ENCODE measurements at places on chromosomes 12 and 14.
A peak's percentile ranks its signal among the peaks of the same experiment; 100 is the strongest.

GRCh38 chr14:54761835-54762234 is 140.8 kb downstream of the GCH1 start:
- no peaks in the 10 kb centered on the region for H3K4me1 ChIP-seq
- DNase-seq, result no peak
- H3K27ac ChIP-seq, result no peak overlapping the region

DNA sequence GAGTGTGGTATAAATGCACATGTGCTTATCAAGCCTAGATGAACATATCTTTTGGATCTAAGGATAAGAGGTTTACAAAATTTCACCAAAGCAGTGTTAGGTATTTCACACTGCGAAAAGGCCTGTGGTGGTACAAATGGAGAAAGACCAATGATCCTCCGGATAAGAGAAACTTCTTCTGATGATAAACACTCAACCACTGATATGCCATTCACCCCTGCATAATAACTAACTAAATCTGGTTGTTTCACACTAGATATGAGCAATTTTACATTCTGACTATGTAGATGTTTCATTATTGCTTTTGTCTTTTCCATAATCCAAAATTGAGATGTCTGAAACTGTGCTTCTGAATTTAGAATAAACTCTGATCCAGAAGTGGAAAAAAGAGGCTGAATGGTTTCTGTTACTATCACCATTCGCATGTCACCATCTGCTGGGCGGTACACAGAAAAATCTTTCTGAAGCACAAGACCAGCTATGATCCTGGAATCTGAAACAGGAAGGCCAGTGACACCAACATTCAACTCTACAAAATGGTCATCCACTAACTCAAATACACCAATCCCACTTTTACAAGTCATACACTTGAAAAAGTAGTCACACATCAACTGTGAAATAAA is 1.3 kb downstream of the BBS10 start:
- no peak for DNase-seq
- H3K27ac ChIP-seq, result peak overlapping the region; percentile 37
- H3K27me3 ChIP-seq, result no peaks in the 10 kb centered on the region
- H3K4me3 ChIP-seq, result peak overlapping the region; percentile 87
- H3K4me1 ChIP-seq, result no peaks in the 10 kb centered on the region

DNA sequence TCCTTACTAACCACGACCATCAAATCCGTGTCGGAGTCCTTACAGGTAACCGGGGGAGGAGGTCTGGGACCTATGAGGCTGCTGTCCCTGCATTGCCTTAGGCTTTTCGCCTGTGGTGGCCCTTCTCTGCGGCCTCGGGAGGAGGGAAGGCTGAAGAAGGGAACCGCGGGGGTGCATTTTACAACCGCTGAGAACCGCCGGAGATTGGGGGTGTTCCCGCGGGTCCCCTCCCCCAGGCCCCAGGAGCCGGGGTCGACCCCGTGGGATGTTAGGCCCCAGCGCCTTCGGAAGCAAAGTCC is 549 bp downstream of the GPHN start:
- no peak for DNase-seq
- peak overlapping the region; percentile 79 for H3K27ac ChIP-seq
- no peaks in the 10 kb centered on the region for H3K36me3 ChIP-seq
- no peaks in the 10 kb centered on the region for H3K27me3 ChIP-seq
- no peaks in the 10 kb centered on the region for H3K4me1 ChIP-seq

DNA sequence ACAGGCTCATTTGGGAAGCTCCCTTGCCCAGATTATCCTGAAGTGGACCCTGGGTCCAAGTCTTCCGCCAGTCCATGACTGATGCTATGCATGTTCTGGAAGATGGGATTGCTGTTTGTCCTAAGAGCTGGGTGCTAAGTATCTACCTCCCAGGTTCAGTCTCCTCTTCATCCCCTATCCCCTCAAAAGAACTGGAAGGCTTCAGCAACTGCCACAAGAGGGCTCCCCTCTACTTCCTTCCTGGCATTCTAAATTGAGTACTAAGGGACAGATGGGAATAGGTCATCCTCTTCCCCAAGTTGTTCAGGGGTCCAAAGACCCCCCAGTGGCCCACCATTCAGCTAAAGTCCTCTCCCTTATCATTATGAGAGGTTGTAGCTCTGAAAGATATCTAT is 9.0 kb upstream of the FKBP11 start:
- H3K27me3 ChIP-seq, result no peaks in the 10 kb centered on the region
- no peaks in the 10 kb centered on the region for H3K4me1 ChIP-seq
- DNase-seq, result no peak
- no peak overlapping the region for H3K27ac ChIP-seq
- no peaks in the 10 kb centered on the region for H3K36me3 ChIP-seq

- no peaks in the 10 kb centered on the region for H3K27me3 ChIP-seq
- H3K4me1 ChIP-seq, result no peaks in the 10 kb centered on the region
- DNase-seq, result no peak
- no peak overlapping the region for H3K4me3 ChIP-seq
- no peaks in the 10 kb centered on the region for H3K36me3 ChIP-seq
These were observed 283.3 kb upstream of the PWP1 start for GRCh38 chr12:107402041-107403022.

GRCh38 chr14:37924622-37925021 is 283.1 kb upstream of the SSTR1 start:
- DNase-seq, result no peak
- H3K4me1 ChIP-seq, result no peaks in the 10 kb centered on the region
- no peaks in the 10 kb centered on the region for H3K27me3 ChIP-seq
- no peak overlapping the region for H3K4me3 ChIP-seq

DNA sequence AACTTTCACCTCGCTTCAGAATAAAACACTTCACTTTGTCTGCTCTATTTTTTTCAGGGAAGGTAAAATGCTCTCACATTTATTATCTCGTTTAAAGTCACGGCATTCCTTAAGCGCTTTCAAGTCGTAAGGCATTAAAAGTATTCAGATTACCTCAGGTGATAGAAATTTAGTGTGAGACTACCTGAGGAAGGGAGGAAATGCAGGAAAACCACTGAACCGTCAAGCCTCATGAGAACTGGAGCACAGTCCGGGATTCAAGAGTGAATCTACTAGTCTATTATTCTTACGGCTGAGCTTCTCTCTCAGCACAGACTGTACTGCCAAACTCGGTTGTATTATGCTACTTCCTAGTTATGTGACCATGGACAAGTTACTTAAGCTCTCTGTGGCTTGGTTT is 8.3 kb upstream of the PPFIBP1 start:
- no peak for DNase-seq
- no peaks in the 10 kb centered on the region for H3K36me3 ChIP-seq

GRCh38 chr14:103504991-103505565 is 17.6 kb downstream of the CKB start:
- H3K27me3 ChIP-seq, result no peaks in the 10 kb centered on the region
- no peaks in the 10 kb centered on the region for H3K4me1 ChIP-seq
- peaks cover 20% of the 10 kb centered on the region for H3K36me3 ChIP-seq
- no peak for DNase-seq
- no peak overlapping the region for H3K27ac ChIP-seq
